ENCODE measurements at places on chromosomes 4 and X. TPM values are rescaled to one million over a fixed set of nuclear protein-coding genes. Genes with fewer than 3 reads are reported as not detected.

- DNase-seq, result no peak
Measured at GRCh38 chr4:186167605-186168004, 23.8 kb upstream of the CYP4V2 start.

GRCh38 chr4:163815776-163816175, 321.3 kb downstream of the TMA16 start:
- DNase-seq, result no peak

DNA sequence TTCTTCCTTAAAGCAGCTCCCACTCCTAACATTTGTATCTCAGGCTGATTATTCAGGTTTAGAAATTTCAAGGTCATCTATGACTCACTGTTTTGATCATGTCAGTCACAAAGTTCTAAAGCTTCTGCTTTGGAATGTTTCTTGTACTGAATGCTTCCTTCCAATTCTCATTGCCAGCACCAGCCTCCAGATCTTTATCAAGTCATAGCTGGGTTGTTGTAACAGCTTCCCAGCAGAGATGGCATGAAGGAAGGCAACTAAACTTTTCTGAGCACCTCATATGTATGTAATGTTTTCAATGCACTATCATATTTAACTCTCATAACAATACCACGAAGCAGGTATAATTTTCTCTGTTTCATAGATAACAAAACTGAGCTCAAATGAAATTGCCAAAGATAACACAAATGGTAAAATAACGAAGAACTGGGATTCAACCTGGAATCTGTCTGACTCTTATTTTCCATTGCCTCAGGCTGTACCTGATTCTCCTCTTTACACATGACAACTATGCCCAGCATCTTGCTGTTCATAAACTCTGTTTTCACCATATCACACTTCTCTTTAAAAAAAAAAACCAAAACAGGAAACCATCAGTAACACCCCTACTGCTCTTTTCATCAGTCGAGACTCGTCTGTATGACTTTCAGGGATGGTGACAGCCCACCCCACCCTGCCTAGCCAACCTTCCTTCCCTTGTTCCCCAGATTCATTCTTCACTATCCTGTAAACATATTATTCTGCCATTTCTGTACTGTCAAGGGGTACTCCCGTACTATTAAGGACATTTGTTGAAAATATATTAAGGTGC, 13.4 kb downstream of the TRPC3 start:
- peak; percentile 12 for DNase-seq

GRCh38 chrX:129777218-129778030, 2.3 kb upstream of the SASH3 start:
- DNase-seq, result peak; percentile 19

DNA sequence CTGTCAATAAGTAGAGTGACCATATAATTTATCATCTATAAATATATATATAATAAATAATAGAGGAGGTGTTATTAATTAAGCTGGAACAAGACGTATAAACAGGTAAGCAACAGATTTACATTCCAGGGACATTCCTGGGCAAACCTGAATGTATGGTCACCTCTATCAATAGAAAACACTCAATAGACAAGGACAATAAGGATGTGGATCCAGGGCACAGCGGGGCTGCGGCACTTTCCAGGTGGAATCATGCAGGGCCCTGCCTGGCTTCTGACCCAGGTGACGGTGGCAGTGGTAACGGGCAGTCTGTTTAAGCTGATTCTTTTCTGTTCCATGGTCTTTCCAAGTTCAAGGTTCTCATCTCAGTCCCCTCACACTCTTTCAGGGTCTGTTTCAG, 22.5 kb downstream of the ENPEP start:
- DNase-seq, result no peak

- DNase-seq, result no peak
Measured at GRCh38 chr4:169205075-169205743, 65.5 kb downstream of the SH3RF1 start.

DNA sequence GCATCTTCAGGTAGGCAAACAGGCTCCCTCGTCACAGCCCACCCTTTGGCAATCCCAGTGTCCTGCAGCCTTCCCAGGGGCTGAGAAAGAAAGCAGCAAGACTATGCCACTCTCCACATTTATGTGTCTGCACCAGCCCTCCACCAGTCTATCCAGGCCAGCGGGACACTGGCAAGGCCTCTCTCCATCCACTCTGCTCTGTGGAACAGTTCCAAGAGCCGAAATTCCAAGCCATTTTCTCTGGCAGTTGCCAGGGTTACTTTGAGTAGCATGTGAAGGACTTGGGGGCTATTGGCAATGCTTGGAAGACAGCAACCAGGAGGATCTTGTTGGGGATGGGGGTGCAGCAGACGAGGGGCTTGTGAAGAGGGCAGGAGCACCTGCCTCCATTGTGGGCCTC, 52.1 kb downstream of the TSC22D3 start:
- no peak for DNase-seq

DNA sequence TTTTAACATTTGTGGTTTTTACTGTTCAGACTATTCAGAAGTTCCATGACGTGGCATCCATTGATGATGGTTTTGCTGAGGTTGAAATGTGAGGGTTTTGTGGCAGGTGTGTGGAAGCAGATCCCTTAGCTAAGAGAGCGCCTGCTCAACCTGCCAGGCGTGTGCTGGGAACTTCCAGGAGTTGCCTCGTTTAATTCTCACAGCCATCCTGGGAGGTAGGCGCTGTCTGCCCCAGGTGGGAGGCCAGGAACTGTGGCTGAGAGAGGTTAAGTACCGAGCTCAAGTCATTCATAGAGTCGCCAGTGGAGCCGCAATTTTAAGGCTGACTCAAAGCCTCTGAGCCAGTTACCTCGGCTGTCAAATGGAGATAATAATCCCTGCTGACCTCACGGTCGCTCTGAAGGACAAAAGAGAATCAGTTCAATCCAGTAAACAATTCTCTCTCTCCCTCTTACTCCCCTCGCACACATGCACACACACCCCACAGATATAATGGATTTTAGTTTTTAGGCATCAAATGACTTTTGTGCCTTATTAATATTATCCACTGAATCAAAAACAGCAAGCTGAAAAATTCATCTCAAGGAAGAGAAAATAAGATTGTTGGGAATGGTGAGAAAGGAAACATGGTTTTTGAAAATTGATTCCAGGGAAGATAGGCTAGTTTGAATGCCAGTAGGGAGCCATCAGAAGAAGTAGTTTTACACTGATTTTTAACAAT, 171.3 kb downstream of the PTTG2 start:
- no peak for DNase-seq

- no peak for DNase-seq
Measured at GRCh38 chr4:69843932-69844331, 16.0 kb downstream of the SULT1E1 start.

The F8A2 gene
- total RNA-seq, result not detected

The FGFBP2 gene
- total RNA-seq, result not detected

The GRXCR1 gene
- total RNA-seq, result not detected

The DYNLT3 gene
- 9.5 TPM for total RNA-seq
